Activated CD8-positive, alpha-beta memory T cell treated with anti-CD3 and anti-CD28 coated beads for 48 hours (primary cell): ENCODE measurements at places on chromosomes 3 and 15.

DNA sequence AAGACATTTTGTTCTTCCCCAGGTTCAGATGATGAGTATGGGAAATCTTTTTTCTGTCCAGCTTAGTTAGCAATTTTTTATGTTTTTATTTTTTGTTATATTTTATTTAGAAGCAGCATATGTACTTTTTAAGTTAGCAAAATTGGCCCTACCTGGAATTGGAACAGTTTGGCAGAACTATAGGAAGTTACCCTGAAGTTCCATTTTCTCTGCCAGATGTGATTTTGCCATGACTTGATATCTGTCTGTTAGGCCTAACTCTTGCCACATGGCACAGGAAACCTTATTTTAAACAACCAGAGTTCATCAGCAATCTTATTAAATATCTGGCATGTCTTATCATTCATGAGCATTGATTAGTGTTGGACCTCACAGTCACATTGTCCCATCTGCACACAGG, 67.1 kb downstream of the ADAMTSL3 start:
- DNase-seq: no peak

DNA sequence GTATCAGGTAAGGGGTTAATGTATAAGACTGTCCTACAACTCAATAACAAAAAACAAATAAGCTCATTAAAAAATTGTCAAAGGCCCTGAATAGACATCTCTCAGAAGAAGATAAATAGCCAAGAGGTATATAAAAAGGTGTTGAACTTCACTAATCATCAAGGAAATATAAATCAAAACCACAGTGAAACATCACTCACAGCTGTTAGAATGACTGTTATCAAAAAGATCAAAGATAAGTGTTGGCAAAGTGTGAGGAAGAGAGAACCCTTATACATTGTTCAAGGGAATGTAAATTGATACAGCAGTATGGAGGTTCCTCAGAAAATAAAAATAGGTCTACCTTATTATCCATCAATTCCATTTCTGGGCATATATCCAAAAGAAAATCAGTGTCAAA, 95.5 kb downstream of the FILIP1L start:
- DNase-seq: no peak

- no peak for DNase-seq
Measured at GRCh38 chr3:142866841-142867631, 21.8 kb downstream of the PCOLCE2 start.

DNA sequence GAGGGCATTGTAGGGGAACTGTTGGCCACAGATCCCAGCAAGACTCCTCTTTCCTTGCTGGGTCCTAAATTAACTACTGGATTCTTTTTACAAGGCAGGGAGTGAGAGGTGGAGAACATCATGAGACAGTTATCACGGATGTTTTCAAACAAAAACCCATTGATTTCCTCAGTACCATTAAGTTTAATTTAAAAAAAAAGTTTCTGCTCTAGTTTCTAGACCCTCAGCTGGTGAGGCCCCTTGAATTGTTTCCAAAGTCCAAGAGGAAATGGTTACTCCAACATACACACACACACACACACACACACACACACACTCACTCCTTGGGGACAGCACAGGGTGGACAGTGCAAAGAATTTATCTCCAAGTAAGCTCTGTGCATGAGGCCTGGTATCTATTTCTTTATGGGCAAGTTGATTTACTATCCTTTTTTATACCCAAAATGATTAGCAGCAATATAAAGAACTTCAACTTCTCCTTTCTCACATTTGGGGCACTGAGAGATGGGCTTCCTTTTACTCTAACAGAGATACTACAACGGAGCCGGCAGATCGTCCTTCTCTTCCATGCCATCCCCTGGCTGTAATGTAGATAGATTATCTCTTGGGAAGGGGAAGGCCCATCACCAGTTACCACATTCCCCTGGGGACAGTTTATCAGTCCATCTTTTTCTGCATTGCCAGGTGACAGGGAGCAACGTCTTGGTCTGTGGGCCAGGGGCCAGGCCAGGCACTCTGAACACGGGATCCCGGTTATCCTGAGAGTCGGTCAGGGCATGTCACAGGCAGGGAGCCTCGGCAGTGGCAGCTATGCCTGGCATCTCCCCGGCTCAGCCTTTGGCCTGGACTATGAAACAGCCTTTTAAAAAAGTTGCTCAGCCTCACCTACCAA, 54.7 kb downstream of the CORO2B start:
- DNase-seq: no peak

DNA sequence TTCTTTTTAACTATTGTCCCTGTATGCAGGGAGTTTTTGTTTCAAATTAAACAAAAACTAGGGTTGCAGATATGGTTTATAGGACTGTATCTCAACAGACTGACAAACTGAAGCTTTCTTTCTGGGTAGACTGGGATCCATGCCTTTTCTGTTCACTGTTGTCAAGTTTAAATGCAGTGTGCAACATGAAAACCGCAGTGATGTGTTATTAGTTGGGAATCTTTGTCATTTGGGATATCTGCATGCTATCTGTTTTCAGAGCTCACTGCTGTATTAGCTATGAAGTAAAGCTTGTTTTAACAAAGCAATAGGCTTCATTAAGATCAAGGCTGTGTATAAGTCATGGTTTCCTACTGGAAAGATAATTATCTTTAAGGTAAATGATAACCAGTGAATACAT, 21.4 kb upstream of the MCF2L2 start:
- no peak for DNase-seq

- DNase-seq: no peak
Measured at GRCh38 chr15:74630284-74631086, 14.8 kb downstream of the CLK3 start.

DNA sequence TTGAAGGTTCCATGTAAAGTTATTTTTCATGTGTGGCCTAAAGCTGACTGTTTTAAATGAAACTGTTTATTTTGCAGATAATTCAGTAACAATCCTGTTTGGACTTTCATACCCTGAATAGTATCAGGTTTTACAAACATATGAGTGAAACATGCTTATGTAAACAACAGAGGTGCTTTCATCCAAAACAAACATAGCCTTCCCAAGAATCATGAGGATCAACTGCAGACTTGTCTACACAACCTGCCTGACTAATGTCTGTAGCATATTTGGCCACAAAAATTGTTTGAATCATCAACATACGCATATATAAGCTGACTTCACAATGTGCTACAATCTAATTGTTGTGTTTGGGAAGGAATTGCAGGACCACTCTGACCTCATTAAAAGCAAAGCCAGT, 190.4 kb downstream of the DIPK2A start:
- no peak for DNase-seq

DNA sequence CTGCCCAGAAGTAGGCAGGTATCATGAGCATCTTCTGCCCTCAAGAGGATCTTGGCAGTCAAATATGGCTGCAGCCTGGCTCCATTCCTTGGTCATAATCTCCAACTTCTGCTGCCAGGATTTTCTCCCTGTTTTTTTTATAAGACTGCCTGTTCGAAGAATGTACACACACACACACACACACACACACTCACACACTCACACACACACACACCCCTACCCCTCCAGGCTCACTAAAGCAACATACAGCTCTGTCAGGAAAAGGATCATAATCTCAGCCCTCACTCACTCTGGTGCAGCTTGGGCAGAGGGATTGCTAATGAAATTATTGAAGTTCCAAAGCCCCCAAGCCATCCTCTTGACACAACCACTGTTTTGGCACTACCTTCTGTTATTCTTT, 129.2 kb upstream of the BFSP2 start:
- DNase-seq: no peak

DNA sequence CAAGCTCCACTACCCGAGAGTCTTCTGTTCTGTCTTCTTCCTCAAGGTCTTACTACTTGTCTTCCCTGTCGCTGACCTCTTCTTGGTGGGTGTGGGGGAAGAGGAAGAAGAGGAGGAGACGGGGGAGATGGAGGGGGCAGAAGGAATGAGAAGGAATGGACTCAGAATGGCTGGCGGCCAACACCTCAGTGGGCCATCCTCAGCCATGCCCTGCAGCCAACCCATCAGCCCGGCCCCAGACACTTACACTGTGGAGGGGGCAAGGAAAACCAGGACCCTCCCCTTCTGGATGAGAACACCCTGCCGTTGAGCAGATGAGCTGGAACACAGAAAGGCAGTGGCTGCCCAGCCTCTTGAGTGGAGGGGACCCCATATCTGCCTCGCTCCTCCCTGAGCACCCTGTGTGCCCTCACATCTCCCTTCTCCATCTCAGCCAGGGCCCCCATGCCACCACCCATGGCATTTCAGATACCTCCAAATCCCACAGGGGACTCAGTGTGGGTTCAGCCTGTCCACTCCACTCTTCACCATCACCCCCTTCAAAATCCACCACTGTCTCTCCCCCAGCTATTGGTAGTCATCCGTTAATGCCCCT, 45.5 kb upstream of the PRR23E start:
- no peak for DNase-seq

GRCh38 chr3:67232642-67233041, 234.5 kb downstream of the KBTBD8 start:
- no peak for DNase-seq

DNA sequence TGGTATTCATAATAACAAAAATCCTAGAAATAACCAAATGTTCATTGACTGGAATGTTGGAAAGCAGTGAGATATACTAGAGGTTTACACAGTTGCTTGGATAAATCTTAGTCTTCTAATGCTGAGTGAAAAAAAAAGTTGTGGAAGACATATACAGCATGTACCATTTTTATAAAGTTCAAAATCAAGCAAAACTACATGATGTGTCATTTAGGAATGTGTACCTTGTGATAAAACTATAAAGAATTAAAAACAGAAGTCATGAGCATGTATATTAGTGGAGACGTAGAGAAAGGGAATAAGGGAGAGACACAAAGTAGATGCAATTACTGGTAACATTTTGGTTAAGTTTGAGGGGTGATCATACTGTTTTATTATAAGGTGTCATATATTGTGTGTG, 45.2 kb downstream of the FBXL2 start:
- DNase-seq: no peak

DNA sequence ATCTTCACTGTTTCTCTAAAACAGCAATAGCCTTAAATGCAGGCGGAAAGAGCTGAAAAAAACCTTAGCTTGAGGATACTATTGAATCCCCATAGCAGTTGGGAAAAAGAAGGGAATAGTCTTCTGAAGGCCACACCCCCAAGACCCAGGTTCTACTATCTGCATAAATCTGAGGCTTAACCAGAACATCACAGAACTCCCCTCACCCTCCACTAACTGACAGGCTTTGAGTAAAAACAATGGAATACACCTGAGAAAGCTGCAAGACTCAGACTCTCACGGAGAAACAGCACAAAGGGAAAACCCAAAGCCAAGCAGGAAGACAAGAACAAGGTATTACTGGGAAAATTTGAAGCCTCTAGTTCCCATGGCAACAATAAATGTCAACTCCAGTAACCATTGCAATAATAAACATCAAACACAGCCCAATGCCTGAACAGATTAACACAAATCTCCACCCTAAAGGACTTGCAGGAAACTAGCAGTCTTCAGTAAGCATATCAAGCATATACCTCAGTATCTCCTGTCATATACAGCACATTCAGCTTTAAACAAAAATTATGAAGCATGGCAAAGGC, 56.4 kb downstream of the TMCC1 start:
- DNase-seq: no peak

DNA sequence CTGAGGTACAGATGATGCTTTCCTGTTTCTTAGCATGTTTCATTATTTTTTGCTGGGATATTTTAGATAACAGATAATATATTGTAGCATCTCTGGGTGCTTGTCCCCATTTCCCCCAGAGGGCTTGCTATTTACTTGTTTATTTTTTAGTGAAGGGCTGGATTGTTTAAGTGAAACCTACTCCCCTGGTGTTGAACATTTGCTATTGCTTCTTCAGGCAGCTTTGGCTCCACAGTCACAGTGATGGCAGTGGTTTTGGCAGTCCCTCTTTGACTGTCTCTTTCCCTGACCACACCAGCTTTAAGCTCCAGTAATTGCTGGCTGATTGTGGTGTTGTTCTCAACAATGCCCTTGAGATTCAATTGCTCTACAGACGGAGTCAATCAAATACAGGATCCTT, 128.9 kb downstream of the KLF13 start:
- no peak for DNase-seq

- no peak for DNase-seq
Measured at GRCh38 chr15:92903631-92903965, 3.5 kb downstream of the CHD2 start.

DNA sequence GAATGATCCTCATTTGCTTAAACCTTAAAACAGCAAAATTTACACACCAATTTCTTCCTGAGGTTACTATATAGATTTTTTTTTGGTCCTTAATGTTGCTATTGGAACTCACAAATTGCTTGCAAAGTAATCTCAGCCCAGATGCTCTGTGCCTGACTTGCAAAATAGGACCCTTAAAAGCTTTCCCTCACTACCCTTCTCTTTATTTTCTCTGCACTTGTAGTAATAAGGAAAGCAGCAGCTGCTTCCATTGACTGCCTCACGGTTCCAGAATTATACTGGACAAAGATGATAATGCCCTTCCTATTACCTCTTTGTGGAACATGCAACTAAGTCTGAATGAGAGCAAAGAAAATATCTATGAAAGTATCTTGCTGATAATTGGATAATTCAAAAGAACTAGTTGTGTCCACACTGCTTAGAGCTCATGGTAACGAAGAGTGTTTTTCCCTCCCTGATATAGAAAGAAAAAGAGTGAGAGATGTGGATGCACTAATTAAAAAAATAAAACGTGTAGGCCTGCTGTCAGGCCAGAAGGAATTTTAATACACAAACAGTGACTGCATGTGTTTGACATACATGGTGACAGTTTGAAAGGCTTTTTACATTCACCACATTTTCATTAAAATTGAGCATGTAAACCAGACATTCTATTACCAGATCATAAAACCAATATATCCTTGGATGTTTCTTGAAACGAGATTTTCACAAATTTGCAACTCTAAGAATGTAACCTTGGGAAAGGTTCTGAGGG, 783.1 kb downstream of the GBE1 start:
- no peak for DNase-seq

DNA sequence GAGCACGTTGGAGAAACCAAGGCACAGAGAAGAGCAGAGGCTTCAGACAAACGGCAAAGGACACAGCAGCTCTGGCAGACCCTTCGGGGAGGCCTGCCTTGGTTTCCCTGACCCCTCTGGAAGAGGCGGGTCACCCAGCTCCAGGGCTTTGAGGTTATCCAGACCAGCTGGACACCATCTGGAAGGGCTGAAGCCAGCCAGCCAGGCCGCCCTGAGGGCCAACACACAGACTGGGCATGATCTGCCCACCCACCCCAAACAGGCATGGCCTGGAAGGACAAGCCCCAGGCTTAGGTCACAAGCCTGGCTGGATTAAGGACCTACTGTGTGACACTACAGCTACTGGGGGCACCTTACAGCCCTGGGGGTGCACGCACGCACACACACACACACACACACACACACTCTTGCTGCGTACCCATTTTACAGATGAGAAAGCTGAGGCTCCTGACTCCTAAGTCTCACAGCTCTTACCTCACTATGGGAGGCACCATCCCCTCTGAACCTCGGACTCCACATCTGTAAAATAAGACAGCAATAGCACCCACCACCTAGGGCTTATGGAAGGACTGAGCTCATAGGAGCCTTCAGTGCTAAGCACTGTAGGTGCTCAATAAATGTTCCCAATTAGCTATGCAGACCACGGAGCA, 10.8 kb downstream of the PLXND1 start:
- DNase-seq: no peak

GRCh38 chr3:40719660-40720287, 195.0 kb downstream of the ZNF621 start:
- no peak for DNase-seq
